ENCODE measurements at places on chromosomes 11 and 22.

- no peak for DNase-seq
These were observed 17.2 kb upstream of the BSX start for GRCh38 chr11:122998727-122999366.

DNA sequence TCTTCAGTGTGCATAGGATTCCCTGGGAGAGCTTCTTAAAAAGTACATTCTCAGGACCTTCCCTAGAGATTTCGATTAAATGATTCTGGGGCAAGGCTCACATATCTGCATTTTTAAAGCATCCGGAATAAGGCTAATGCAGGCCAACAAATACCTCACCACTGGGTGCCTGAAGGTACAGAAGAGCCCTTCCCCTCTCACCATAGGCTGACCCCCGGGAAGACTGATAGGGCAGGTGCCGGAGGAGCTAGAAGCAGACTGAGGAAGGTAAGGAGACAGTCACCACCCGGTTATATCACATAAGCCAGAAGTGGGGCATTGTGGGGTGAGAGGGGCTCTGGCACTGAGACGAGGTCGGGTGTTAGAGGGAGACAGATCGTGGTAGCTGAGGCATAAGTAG lies 1059.3 kb downstream of the NTM start:
- DNase-seq, result no peak

GRCh38 chr11:23959462-23959861 lies 537.4 kb upstream of the LUZP2 start:
- DNase-seq, result no peak

DNA sequence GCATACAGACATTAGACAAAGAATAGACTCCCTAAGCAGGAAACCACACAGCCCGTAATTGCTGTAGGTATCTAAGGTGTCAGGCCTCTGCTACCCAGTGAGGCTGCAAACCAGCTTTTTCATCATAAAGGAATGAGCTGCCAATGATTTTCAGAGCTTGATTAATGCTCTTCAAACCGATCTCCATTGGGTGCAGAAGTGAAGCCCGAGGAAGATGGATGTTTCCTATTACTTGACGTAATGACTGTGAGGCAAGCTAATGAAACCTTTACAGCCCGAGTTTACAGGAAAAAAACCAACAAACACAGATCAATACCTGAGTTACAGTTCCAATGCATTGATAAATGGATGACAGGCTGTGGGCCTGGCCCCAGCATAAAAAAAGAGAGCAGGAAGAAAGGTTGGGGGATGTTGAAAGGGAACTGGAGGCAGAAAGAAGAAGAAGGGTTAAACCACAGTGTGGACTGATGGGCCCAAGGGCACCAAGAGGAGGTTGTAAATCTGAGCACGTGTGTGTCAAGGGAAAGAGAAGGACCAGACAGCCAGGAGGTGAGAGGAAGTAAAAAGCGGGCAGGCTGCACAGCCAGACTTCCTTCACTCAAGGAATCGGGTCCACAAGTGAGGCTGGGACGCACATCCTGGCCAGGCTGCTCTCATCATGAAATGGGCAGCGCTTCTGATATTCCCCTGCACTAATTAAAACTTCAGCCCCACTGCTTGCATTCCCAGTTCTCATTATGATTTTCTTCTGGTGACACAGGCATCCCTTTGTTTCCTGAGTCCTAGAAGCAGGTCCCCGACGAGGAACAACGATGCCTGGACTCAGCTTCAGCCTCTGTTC lies 70.6 kb upstream of the NTM start:
- no peak for DNase-seq

DNA sequence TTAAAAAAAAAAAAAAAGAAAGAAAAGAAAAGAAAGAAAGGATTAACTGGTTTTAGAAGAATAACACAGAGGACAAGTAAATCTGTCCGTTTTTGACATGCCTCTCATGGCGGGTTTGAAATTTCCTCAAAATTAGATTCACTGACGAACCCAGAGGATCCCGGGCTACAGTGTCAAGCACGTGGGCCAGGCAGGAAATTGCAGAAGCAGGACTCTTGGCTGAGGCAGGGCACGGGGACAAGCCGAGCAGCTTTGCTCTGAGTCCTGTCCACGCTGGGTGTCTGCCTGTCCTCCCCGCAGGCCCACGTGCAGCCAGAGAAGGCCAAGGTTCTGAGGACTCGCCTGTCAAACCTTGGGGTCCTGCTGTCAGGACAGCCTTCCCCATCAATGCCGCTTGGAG lies 24.7 kb downstream of the GAL start:
- DNase-seq, result no peak

DNA sequence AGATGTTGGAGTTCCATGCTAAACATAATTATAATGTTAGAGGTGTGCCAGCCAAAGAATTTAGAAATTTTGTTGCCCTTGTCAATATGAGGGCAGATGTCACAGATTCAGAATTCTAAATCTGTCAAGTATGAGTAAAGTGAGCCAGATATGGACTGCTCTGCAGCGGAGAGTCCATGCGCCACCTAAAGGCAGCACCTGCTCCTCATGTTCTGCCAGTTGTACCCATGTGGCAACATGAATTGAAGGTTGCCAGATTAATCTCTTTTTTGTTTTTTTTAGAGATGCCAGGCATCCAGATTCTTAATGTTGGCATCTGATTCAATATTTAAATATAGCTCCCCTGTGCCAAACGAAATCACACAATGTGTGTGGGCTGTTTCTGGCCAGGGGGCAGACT lies 678.6 kb upstream of the ANO5 start:
- no peak for DNase-seq

GRCh38 chr11:28517621-28518020 lies 409.4 kb downstream of the METTL15 start:
- no peak for DNase-seq

- DNase-seq, result no peak
These were observed 4.8 kb downstream of the CLCF1 start for GRCh38 chr11:67368621-67369020.

DNA sequence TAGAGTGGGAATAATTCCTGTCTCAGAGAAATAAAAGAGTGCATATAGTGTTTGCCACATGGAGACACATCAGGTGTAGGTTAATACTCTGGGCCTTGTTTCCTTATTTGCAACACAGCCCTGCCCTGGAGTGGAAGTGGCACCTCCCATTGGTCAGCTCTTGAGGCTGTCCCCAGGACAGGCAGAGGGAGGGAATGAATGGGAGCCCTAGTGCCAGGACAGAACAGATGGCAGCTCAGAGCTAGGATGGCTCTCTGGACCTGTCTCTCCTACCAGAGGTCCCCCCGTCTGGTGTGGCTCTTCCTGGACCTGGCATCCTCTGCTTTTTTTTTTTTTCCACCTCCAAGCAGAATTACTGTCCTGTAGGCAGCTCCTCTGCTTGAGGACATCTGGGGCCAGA lies 35.6 kb downstream of the LIMK2 start:
- DNase-seq, result no peak

DNA sequence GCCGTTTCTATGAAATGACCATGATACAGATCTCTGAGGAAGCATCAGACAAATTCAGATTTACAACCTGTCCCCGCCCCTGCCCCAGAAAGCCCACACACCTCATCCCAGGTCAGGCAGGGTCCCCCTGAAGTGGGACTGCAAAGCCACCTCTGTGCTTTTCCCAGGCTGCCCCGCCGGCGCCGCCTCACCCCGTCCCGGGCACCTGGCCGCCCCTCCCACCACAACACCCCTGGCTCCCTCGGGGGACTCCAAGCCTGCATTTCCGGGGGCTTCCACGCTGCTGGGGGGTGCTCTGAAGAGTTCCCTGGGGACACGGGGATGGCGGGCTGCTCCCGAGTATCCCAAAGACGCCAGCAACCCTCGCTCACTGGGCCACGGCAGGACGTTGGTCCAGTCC lies 23.2 kb downstream of the DRD4 start:
- DNase-seq, result no peak

- DNase-seq, result no peak
These were observed 766.3 kb upstream of the RAG2 start for GRCh38 chr11:37364246-37364839.

DNA sequence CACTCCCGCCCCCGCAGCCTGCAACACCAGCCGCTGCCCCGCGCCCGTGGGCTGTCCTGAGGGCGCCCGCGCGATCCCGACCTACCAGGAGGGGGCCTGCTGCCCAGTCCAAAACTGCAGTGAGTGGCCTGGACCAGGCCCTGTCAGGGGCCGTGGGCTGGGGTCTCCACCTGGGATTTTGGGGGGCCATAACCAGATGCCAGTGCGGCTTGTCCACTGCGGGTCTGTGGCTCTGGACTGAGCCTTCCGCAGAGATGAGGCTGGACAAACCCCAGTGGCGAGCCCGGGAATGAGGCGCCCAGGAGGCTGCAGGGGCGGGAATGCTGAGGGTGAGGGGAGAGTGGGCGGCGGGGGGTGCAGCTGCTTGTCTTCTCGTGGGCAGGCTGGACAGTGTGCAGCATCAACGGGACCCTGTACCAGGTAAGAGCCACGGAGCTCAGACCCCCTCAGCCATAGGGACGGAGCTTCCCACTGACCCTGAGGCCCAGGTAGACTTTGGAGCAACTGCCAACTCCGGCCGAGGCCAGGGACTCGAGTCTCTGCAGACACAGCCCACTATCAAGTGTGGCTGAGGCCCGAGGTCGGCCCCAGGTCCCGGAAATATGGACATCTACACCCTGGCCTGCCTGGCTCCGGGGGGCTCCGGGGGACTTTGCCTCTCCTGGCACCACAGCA lies 24.8 kb upstream of the MUC5B start:
- no peak for DNase-seq

GRCh38 chr11:17650127-17650911 lies 69.1 kb upstream of the MYOD1 start:
- peak; percentile 33 for DNase-seq

DNA sequence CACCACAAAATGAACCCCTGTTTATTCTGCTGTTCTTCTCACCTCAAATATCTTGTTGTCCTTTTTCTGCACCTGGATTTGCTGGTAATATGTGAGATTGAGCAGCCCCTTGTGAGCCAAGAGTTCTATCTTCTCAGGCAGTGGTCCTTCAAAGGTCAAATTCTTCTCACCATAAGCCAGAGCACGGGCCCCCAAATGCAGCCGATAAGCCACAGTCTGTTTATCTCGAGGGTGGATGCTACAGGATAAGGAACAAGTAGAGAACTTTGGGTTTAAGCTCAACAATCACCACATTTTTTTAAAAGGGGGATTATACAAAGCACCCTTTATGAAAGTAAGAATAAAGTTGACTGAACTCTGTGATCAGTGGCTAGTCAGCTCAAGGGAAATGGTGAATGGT lies 15.8 kb downstream of the TBRG1 start:
- no peak for DNase-seq

DNA sequence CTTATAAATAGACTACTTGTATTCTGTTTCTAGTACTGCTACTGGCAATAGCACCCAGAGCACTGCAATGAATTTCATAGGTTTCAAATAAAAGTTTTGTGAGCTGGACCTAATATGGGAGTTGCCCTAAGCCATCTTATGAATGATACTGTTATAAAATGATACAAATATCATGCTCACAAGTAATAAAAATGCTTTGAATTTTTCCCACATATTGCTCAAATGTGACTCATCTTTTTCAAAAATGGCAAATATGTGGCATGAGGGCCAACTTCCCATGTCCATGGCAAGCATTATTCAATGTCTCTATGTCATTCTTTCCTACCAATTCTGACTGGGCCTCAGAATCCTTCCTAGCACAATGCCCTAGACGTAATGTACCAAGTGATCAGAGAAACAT lies 137.6 kb downstream of the TRPC6 start:
- DNase-seq, result peak; percentile 45

DNA sequence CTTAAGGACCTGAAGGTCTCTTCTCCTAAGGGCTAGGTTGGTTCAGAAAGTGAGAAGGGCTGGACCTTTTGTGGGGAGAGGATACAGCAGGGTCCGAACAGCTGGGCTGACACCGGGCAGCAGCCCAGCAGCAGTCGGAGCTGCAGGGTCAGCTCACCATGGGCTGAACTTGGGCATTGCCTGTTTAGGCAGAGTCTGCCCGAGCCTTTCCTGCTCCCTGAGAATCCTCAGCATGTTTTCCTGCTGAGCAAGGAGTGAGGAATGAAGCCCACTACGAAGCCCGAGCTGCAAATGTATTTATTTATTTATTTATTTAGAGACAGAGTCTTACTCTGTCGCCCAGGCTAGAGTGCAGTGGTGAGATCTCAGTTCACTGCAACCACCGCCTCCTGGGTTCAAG lies 83.9 kb downstream of the PTPRJ start:
- peak; percentile 39 for DNase-seq

GRCh38 chr11:47539681-47540039 lies 13.3 kb downstream of the CELF1 start:
- no peak for DNase-seq

GRCh38 chr22:28909375-28909774 lies 26.0 kb downstream of the ZNRF3 start:
- DNase-seq, result no peak
